ENCODE measurements at places on chromosomes 3 and 15.

DNA sequence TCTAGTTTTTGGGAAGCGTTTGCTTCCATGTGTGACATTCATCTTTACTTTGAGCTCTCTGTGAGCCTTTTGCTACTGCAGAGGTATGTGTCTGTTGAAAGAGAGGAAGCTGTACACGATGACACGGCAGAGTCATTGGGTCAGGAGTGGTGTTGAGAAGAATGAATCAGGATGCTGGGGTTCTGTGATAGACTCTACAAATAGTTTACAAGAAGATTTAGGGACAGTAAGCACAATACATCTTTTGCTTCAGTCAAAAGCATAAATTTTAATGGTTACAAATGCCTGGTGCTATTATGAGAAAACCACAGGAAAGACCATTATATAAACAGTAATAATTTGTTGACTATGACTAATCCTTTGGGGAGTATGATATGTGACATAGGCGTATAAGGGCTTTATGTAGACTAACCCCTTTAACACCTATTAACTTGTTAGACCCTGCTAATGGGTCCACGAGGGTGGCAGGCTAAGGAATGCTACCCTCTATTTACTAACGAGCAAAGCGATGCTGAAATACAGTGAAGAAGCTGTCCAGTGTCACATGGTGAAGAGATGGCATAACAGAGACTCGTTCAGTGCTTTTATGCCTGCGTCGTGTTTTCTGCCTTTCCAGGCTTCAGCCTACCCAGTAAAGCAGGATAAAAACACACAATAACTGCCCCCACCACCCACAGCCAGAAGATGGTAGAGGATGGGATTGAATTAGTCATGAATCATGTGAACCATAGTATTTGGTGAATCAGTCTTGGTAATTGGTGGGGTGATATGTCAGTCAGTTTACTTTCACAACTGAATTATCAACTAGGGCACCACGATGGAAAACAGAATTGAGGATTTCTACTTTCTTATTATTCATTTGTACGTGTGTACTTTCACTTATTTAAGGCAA lies 118.8 kb downstream of the LPP start:
- no peak for DNase-seq

GRCh38 chr15:66803182-66803729 lies 101.2 kb downstream of the SMAD6 start:
- DNase-seq: no peak

GRCh38 chr3:25885544-25885943 lies 95.7 kb downstream of the OXSM start:
- no peak for DNase-seq

DNA sequence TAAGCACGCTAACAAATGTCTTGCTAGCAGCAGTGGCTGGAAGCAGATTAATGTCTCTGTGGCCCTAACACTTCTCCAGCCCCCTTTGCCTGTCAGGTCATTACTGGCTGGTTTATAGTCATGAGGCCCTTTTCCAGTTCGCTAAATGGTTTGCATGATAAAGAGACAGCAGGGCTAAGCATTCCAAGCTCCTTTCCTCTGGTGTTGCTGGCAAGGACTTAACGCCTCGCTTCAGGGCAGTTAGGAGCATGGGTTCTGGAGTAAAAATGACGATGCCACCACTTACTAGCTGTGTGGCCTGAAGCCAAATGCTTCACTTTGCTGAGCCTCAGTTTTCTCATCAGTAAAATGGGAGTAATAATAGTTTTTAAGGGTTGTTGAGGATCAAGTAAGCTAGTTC lies 185.9 kb downstream of the MEGF11 start:
- DNase-seq: no peak

Measured in NCI-H1694 (cell line).